Activated T-helper 17 cell treated with anti-CD3 and anti-CD28 coated beads, Interleukin-2, amount 50 U/mL, for 72 hours (primary cell): ENCODE measurements at places on chromosomes 6 and 20.

GRCh38 chr6:116096979-116097816 lies 3.5 kb upstream of the NT5DC1 start:
- no peak overlapping the region for H3K27ac ChIP-seq
- H3K4me3 ChIP-seq = no peak overlapping the region
- ATAC-seq = no peak

DNA sequence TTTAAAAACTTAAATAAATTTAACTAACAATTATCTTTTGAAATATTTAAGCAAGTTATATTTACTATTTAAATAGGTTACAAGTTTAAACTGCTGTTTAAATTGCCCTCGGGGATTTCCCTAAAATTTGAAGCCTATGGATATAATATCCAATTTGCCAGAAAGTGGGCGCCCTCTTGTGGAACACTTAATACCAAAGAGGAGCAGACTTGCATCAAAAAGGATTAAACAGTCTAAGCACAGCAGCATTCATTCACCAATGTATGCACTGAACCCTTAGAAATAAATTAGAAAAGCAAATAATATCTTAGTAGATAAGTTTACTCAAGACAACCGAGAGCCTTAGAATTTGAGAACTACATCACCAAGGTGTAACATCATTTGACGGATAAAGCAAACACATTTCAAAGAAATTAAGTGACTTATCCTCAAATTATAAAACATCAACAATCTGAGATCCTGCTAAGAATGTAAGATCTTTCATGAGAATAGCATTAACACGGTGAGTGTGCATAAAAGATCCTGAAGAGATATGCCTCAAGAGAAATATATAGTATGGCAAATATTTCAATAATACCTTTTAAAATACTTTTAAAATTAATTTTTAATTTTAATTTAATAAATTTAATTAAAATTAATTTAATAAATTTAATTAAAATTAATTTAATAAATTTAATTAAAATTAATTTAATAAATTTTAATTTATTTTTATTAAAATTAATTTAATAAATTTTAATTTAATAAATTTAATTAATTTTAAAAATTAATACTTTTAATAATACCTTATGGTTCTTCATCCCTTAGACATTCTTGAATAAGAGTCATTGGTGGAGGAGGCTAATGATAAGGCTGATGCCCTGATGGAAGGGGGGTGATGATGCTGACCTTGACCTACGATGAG lies 11.5 kb upstream of the MEP1A start:
- H3K36me3 ChIP-seq = no peaks in the 10 kb centered on the region
- H3K4me1 ChIP-seq = no peaks in the 10 kb centered on the region
- ATAC-seq = peak; percentile 37
- H3K27me3 ChIP-seq = no peaks in the 10 kb centered on the region

DNA sequence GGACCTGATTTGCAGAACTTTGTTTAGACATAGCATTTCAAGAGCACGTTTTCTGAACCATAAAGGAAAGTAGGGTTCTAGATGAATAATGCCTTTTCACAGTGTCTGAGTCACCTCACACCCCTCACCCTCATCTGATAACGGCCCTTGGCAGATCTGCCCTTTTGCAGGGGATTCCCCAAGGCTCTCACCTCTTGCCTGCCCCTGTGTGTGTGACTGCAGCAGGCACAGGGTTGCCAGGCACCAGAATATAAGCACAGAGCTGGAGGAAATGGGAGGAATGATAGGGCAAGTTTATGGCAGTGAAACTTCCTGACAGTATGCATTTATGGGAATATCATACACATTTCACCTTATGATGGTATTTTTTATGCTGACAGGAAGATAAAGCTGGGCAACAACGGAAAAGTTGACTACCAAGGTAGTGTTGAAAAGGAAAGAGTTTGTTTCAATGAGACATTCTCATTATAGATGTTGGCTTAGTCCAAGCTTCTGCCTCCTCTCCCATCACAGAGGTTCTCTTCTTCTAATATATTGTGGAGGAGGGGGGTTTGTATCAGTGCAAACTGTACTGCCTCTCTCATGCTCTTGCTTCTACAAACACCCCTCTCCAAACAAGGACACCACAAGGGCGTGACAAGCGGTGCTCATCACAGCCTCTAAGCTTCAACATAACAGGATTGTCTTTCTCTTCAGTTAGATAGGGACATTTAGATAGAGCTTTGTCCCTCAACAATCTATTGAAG lies 101.5 kb upstream of the BACH2 start:
- ATAC-seq = peak; percentile 87
- peak overlapping the region; percentile 61 for H3K4me3 ChIP-seq
- peaks cover 42% of the 10 kb centered on the region for H3K4me1 ChIP-seq
- H3K27me3 ChIP-seq = no peaks in the 10 kb centered on the region
- H3K27ac ChIP-seq = peak overlapping the region; percentile 90

DNA sequence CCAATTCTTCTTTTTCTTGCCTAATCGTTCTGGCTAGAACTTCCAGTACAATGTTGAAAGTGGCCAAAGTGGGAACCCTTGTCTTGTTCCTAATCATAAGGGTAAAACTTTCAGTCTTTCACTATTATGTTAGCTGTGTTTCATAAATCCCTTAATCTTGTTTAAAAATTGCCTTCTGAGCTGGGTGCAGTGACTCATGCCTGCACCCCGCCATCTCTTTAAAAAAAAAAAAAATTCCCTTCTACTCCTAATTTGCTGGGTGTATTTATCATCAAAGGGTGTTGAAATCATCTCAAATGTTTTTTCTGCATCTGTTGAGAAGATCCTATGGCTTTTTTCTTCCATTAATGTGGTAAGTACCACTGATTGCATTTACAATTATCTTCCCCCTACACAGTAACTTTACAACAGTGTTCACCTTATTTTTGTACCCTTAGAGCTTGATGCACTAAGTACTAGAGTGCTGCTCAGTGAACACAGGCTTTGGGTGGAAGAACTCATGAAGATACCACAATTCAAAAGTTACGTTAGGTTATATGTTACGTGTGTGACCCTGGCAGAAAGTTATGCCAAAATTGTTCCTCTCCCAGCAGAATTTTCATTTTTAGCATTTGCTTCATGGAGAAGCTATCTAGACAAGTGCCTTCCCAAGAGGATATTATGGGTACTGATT lies 9.7 kb downstream of the SNRPB start:
- H3K27me3 ChIP-seq = no peaks in the 10 kb centered on the region
- peaks cover 96% of the 10 kb centered on the region for H3K36me3 ChIP-seq
- peaks cover 13% of the 10 kb centered on the region for H3K4me1 ChIP-seq

DNA sequence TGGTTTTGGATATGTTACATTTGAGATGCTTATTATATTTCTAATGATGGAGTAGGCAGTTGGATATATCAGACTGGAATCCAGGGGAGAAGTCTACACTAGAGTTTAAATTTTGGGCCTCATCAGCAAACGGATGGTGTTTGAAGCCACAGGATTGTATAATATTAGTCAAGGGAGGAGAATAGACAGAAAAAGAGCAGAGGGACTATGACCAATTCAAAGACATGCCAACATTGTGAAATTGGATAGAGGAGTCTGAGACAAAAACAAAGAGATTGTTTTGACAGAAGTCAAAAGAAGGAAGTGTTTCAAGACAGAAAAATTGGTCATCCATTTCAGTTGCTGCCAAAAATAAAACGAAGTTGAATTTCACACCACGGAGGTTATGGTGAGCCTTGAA lies 66.5 kb downstream of the NOX3 start:
- no peaks in the 10 kb centered on the region for H3K36me3 ChIP-seq
- H3K4me1 ChIP-seq = peaks cover 3% of the 10 kb centered on the region
- H3K4me3 ChIP-seq = no peak overlapping the region
- H3K27me3 ChIP-seq = peaks cover 10% of the 10 kb centered on the region
- no peak overlapping the region for H3K27ac ChIP-seq

GRCh38 chr6:97864826-97865225 lies 581.8 kb upstream of the MMS22L start:
- H3K4me1 ChIP-seq = no peaks in the 10 kb centered on the region
- H3K27me3 ChIP-seq = no peaks in the 10 kb centered on the region
- H3K4me3 ChIP-seq = no peak overlapping the region
- no peak overlapping the region for H3K27ac ChIP-seq
- no peak for ATAC-seq

- H3K27me3 ChIP-seq = peaks cover 25% of the 10 kb centered on the region
- no peaks in the 10 kb centered on the region for H3K4me1 ChIP-seq
- H3K27ac ChIP-seq = no peak overlapping the region
- H3K36me3 ChIP-seq = no peaks in the 10 kb centered on the region
- no peak for ATAC-seq
These were observed 270.9 kb upstream of the SULF2 start for GRCh38 chr20:48056218-48056617.

- H3K36me3 ChIP-seq = peaks cover 85% of the 10 kb centered on the region
- no peaks in the 10 kb centered on the region for H3K27me3 ChIP-seq
- no peak overlapping the region for H3K4me3 ChIP-seq
- H3K27ac ChIP-seq = no peak overlapping the region
These were observed 320.1 kb downstream of the ESR1 start for GRCh38 chr6:152127432-152128165.

GRCh38 chr6:45647341-45648261 lies 269.9 kb upstream of the SUPT3H start:
- no peak overlapping the region for H3K4me3 ChIP-seq
- no peaks in the 10 kb centered on the region for H3K36me3 ChIP-seq
- H3K4me1 ChIP-seq = peaks cover 20% of the 10 kb centered on the region
- peak overlapping the region; percentile 59 for H3K27ac ChIP-seq

DNA sequence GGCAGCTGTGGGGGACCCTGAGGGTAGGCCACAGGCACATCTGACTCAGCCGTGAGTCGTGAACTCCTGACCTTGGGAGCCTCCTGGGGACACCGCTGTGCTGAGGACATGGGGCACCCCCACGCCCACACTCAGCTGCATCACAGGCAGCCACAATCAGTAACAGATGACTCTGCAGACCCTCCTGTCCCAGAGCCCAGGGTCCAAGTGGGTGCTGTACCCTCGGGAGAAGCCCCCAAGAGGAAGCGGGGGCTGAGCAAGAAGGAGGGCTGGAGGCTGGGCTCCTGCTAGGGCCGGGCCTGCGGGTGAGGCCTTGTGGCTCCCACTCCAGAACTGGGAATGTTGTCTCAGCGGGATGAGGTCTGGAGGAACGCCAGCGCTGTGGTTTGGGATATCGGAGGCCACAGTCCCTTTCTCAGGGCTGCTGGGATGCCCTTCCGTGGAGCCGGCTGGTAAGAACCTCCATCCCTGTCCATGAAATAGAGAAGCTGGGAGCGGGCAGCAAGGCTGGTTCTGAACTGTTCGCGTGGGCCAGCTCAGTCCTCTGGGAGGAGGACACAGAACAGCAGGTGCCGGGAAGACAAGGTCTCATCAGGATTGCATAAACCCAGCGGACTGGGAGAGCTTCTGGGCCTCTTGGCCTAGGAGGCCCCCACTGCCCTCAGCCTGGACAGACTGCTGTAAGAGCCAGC lies 3.1 kb upstream of the LAMA5 start:
- H3K4me1 ChIP-seq = peaks cover 6% of the 10 kb centered on the region
- H3K27ac ChIP-seq = no peak overlapping the region
- ATAC-seq = peak; percentile 63
- H3K4me3 ChIP-seq = no peak overlapping the region
- no peaks in the 10 kb centered on the region for H3K36me3 ChIP-seq

- H3K27me3 ChIP-seq = no peaks in the 10 kb centered on the region
- H3K4me1 ChIP-seq = peaks cover 19% of the 10 kb centered on the region
- peak overlapping the region; percentile 99 for H3K27ac ChIP-seq
These were observed 764 bp downstream of the BAG6 start for GRCh38 chr6:31651602-31652191.

DNA sequence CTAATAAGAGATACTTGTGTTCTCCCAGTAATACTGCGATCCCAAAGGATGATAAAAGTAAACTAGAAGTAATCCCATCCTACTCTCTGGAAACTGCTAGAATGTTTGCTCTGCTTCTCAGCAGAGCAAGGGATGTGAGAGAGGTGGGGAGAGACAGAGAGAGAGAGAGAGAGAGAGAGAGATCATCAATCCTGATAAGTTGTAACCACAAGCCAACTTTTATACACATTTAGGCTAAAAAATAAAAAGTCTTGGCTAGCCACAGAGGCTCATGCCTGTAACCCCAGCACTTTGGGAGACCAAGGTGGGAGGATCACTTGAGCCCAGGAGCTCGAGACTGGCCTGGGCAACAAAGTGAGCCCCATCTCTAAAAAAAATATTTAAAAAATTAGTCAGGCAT lies 16.0 kb upstream of the TRIM38 start:
- peak overlapping the region; percentile 62 for H3K4me3 ChIP-seq
- ATAC-seq = peak; percentile 13
- peaks cover 3% of the 10 kb centered on the region for H3K27me3 ChIP-seq
- no peaks in the 10 kb centered on the region for H3K36me3 ChIP-seq

- no peaks in the 10 kb centered on the region for H3K36me3 ChIP-seq
- H3K4me1 ChIP-seq = no peaks in the 10 kb centered on the region
- ATAC-seq = no peak
- peaks cover 43% of the 10 kb centered on the region for H3K27me3 ChIP-seq
These were observed 9.5 kb downstream of the OVOL2 start for GRCh38 chr20:18048176-18048575.

DNA sequence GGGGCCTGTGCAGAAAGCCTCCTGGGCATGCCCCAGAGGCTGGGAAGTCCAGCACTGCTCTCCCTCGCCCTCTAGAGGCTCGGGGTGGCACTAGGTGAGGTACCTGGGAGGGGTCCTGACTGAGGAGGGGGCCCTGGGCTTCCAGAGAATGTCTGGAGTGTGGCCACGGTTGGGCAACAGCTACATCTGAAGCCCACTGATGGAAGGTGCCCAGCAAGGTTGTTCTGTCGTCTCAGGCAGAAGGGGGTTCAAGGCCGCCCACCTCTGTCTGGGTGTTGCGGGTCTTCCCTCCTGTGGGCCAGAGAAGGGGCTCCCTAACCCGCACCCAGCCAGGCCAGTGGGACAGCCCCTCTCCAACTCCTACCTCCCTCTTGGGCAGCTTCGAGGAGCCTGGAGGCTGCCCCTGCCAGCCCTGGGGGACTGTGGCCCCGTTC lies 11.4 kb upstream of the VEGFA start:
- no peak overlapping the region for H3K27ac ChIP-seq
- no peaks in the 10 kb centered on the region for H3K4me1 ChIP-seq
- H3K4me3 ChIP-seq = no peak overlapping the region
- H3K36me3 ChIP-seq = no peaks in the 10 kb centered on the region
- peak; percentile 66 for ATAC-seq

GRCh38 chr20:48708116-48708515 lies 119.7 kb downstream of the PREX1 start:
- H3K4me1 ChIP-seq = peaks cover 38% of the 10 kb centered on the region
- H3K27me3 ChIP-seq = no peaks in the 10 kb centered on the region
- H3K4me3 ChIP-seq = no peak overlapping the region
- peak overlapping the region; percentile 83 for H3K27ac ChIP-seq
- peaks cover 87% of the 10 kb centered on the region for H3K36me3 ChIP-seq

GRCh38 chr6:21489826-21490225 lies 103.7 kb upstream of the SOX4 start:
- H3K27ac ChIP-seq = no peak overlapping the region
- H3K36me3 ChIP-seq = no peaks in the 10 kb centered on the region
- H3K4me1 ChIP-seq = no peaks in the 10 kb centered on the region
- H3K27me3 ChIP-seq = peaks cover 12% of the 10 kb centered on the region
- no peak overlapping the region for H3K4me3 ChIP-seq

- peaks cover 7% of the 10 kb centered on the region for H3K27me3 ChIP-seq
- no peaks in the 10 kb centered on the region for H3K36me3 ChIP-seq
- no peak overlapping the region for H3K27ac ChIP-seq
- no peak overlapping the region for H3K4me3 ChIP-seq
- H3K4me1 ChIP-seq = no peaks in the 10 kb centered on the region
These were observed 14.5 kb upstream of the WFDC12 start for GRCh38 chr20:45138561-45139300.

- peak within 1 kb of the TSS; percentile 87 for H3K4me3 ChIP-seq
- peaks cover 54% of the 10 kb centered on the region for H3K4me1 ChIP-seq
- H3K27ac ChIP-seq = peak within 1 kb of the TSS; percentile 90
- H3K36me3 ChIP-seq = peaks cover 91% of the 10 kb centered on the region
- ATAC-seq = peak; percentile 80
- H3K27me3 ChIP-seq = no peaks in the 10 kb centered on the region
These were observed at the start of gene SLC35B2 for GRCh38 chr6:44257025-44257752. Gene SLC35B2, minus strand, starts transcription at chr6:44257528. Its CDS starts 118 bp downstream, at chr6:44257410.

GRCh38 chr6:31792761-31793171 lies 2.8 kb downstream of the VARS1 start:
- H3K4me1 ChIP-seq = peaks cover 33% of the 10 kb centered on the region
- H3K4me3 ChIP-seq = peak overlapping the region; percentile 72
- ATAC-seq = peak; percentile 54
- H3K27ac ChIP-seq = peak overlapping the region; percentile 29
